ENCODE measurements at places on chromosomes 3 and 15.
A peak's percentile ranks its signal among the peaks of the same experiment; 100 is the strongest.

DNA sequence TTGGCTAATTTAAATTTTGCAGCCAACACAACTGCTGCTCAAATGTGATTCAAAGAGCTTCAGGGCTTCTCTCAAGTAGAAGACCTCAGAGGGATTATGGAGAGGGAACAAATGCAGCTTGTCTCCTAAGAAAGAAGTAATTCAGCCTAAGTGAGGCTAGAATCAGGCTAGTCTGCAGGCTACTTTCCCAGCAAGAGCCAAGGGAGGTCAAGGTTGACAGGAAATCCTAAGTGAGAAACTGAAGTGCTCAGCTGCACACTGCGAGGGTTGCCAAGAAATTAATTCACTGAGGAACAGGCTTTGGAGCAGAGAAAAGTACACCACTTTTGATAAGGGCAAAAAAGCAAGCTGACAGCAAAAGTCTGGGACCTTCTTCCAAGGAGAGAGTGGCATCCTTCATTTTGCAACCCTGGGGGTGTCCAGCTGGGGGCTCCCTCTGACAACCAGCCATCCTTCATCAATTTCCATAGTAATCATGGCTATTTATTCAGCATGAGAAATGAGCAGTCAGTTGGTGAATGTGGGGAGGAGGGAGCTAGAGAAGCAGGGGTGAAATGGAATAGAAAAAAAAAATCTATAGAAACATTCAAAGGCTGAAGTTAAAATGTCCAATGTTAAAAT, 646.4 kb upstream of the ADAMTS9 start:
- no peak overlapping the region for H3K27ac ChIP-seq
- H3K36me3 ChIP-seq = no peaks in the 10 kb centered on the region
- no peaks in the 10 kb centered on the region for H3K4me1 ChIP-seq
- no peak for DNase-seq
- H3K27me3 ChIP-seq = peaks cover 23% of the 10 kb centered on the region

- peaks cover 27% of the 10 kb centered on the region for H3K27me3 ChIP-seq
- no peak overlapping the region for H3K4me3 ChIP-seq
- no peak for DNase-seq
- no peaks in the 10 kb centered on the region for H3K36me3 ChIP-seq
- no peak overlapping the region for H3K27ac ChIP-seq
Observed at GRCh38 chr3:32285891-32286290, 47.4 kb downstream of the CMTM8 start.

DNA sequence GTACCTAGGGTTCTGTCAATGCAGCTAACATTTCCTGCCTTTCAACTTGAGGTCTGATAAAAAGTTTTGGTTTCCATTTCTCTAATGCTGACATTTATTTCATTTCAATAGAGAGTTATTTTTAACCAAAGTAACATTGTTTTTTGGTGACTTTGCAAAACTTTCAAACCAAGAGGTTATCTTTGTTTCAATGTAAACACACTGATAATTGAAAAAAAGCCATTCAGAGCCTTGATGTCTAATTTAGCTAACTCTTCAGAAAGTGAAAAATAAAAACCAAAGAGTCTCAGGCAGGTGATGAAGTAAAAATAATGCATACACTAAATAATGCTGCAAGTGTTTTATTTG, 9.6 kb upstream of the TIPARP start:
- H3K27ac ChIP-seq = no peak overlapping the region
- H3K36me3 ChIP-seq = no peaks in the 10 kb centered on the region
- H3K4me3 ChIP-seq = no peak overlapping the region
- H3K27me3 ChIP-seq = no peaks in the 10 kb centered on the region
- DNase-seq = no peak
- H3K4me1 ChIP-seq = peaks cover 17% of the 10 kb centered on the region

- peaks cover 21% of the 10 kb centered on the region for H3K4me1 ChIP-seq
- H3K4me3 ChIP-seq = no peak overlapping the region
- H3K27ac ChIP-seq = no peak overlapping the region
- no peak for DNase-seq
Observed at GRCh38 chr15:78004222-78004727, 73.2 kb downstream of the TBC1D2B start.

GRCh38 chr15:66646799-66647198, 55.2 kb upstream of the SMAD6 start:
- peak; percentile 44 for DNase-seq
- H3K4me3 ChIP-seq = no peak overlapping the region
- H3K4me1 ChIP-seq = peaks cover 29% of the 10 kb centered on the region
- no peaks in the 10 kb centered on the region for H3K36me3 ChIP-seq

DNA sequence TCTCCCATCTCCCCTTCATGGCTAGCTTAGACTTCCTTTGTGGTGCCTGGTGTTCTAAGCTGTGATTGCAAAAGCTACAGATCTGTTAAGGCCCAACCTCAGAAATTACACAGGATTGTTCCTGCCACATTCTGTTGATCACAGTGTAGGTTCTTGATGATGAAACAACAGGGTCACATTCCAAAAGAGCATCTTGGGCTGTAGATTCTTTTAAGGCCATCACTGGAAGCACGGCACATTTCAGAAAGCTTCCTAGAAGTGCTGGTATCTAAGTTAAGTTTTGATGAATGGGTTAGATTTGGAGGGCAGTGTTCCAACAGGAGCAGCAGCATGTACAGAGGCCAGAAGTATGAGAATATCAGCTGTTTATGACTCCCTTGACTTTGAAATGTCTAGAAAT, 107.5 kb upstream of the SKOR1 start:
- H3K27me3 ChIP-seq = no peaks in the 10 kb centered on the region
- no peaks in the 10 kb centered on the region for H3K36me3 ChIP-seq
- H3K4me3 ChIP-seq = no peak overlapping the region
- H3K27ac ChIP-seq = no peak overlapping the region

DNA sequence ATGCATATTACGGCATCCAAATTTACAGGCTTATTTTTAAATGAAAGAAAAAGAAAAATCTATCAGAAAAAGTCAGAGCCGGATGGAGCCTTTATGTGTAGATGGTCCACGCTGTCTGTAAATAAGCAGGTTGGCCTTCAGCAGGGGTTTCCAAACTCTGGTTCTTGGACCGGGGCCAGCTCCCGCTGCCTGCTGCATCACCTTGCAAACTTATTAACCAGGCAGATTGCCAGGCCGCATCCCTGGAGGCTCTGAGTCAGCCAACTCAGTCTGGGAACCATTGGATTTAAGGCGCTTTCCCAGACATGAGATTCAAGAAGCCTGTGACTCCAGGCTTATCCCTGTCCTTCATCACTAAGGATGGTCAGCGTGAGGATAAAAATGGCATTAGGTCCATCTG, 212.4 kb downstream of the OPA1 start:
- no peaks in the 10 kb centered on the region for H3K4me1 ChIP-seq
- DNase-seq = peak; percentile 62
- H3K4me3 ChIP-seq = no peak overlapping the region
- H3K27ac ChIP-seq = no peak overlapping the region
- H3K27me3 ChIP-seq = peaks cover 51% of the 10 kb centered on the region

DNA sequence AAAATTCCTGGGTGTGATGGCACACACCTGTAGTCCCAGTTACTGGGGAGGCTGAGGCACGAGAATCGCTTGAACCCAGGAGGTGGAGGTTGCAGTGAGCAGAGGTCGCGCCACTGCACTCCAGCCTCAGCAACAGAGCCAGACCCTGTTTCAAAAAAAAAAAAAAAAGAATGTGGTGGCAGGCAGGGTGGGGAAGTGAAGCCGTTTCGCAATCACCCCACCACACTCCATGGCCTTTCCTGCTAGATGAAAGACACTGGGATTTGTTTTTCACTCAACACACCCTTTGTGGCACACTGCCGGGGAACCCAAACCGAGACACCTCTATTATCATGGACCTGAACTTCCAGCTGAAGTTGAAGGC, 172.4 kb upstream of the IQSEC1 start:
- H3K27ac ChIP-seq = no peak overlapping the region
- peaks cover 12% of the 10 kb centered on the region for H3K27me3 ChIP-seq
- DNase-seq = no peak
- H3K36me3 ChIP-seq = no peaks in the 10 kb centered on the region
- no peaks in the 10 kb centered on the region for H3K4me1 ChIP-seq
- H3K4me3 ChIP-seq = no peak overlapping the region

DNA sequence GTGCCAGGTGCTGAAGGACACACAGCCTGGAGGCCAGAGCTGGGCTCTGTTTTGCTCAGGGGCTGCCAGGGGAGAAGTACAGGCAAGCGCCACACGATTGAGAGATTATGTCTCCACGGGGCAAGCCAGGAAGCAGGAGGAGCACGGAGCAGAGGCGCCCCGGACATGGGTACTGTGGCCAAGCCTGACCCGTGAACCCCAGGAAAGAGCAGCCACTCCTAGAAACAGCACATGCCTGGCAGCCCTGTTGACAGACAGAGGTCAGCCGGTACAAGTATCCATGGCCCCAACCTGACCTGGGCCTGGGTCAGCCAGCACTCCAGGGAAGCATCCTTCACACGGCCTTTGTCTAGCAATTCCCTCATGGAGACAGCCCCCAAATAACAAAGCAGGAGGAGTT, 89.4 kb downstream of the ADAMTS17 start:
- no peaks in the 10 kb centered on the region for H3K4me1 ChIP-seq
- H3K36me3 ChIP-seq = no peaks in the 10 kb centered on the region
- H3K4me3 ChIP-seq = no peak overlapping the region
- no peaks in the 10 kb centered on the region for H3K27me3 ChIP-seq

DNA sequence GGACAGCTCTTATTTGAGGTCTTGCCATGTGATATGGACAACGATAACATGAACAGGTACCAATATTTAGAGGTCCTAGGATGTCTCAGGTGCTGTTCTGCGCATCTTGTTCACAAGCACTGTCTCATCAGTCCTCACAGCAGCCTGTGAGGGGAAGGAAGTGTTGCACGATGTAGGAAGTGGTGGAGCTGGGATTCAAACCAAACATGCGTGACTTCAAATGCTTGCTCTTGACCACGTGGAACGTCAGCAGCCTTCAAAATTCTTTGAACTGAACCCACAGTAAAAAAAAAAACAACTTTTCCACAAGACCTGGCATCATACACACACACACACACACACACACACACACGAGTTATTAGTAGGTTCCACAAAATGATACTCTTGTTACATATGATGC, 153.4 kb upstream of the SMAD3 start:
- H3K4me1 ChIP-seq = no peaks in the 10 kb centered on the region
- H3K4me3 ChIP-seq = no peak overlapping the region
- no peak for DNase-seq
- H3K27ac ChIP-seq = no peak overlapping the region
- no peaks in the 10 kb centered on the region for H3K27me3 ChIP-seq
- peaks cover 3% of the 10 kb centered on the region for H3K36me3 ChIP-seq

DNA sequence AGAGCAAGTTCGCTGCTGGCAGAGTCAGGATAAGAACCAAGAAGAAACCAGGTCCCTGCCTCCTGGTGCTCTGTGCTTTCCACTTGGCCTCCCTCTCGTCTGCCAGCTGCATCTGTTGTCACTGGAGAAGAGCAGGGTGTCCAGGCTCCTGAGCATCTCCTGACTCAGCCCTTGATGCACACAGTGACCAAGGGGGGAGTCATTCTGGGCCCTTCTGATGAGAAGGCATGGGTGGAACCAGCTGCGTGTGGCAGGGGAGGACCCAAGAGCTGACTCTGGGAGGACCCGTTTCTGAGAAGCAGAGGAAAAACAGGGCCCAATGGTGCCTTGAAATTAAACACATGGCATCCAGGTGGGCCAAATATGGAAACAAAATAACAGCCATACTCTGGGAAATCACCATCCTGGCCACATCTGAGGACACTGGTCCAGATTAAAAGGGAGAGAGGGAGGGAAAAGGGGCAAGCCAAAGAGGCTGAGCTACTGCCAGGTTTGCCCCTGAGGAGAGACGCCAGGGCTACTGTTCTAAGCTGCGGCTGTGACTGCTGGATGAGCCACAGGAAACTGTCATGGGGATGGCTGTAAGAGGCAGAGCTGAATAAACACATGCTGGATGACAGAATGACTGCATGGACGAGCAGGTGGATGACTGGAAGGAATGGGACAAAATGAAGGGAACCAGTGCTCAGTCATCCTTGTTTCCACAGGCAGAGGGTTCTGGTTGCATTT, 58.1 kb upstream of the CA12 start:
- H3K36me3 ChIP-seq = no peaks in the 10 kb centered on the region
- H3K27ac ChIP-seq = no peak overlapping the region
- H3K4me3 ChIP-seq = no peak overlapping the region

DNA sequence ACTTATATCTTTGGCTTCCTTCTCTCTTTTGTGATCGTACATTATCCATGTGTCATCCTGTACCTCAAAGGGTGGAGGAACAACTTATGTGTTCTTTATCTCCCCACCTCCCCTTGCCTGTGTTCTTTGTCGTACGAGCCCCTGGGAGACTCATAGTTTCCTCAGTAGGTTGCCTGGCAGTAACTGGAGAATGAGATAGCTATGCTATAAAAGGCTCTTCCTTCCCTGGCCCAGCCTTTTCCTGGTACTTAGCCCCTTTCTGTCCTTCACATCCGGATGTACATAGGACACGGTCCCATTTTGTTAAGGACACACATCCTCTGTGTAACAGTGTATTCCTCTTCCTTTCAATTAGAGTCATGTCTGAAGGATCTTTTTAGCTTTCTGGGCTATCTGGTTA, 32.1 kb downstream of the PLCL2 start:
- peaks cover 16% of the 10 kb centered on the region for H3K4me1 ChIP-seq
- no peak overlapping the region for H3K27ac ChIP-seq
- H3K36me3 ChIP-seq = no peaks in the 10 kb centered on the region
- H3K27me3 ChIP-seq = no peaks in the 10 kb centered on the region
- DNase-seq = no peak

GRCh38 chr3:38371541-38372213, 25.1 kb downstream of the XYLB start:
- H3K4me3 ChIP-seq = no peak overlapping the region
- no peaks in the 10 kb centered on the region for H3K36me3 ChIP-seq
- H3K4me1 ChIP-seq = no peaks in the 10 kb centered on the region
- no peak for DNase-seq
- H3K27ac ChIP-seq = no peak overlapping the region

DNA sequence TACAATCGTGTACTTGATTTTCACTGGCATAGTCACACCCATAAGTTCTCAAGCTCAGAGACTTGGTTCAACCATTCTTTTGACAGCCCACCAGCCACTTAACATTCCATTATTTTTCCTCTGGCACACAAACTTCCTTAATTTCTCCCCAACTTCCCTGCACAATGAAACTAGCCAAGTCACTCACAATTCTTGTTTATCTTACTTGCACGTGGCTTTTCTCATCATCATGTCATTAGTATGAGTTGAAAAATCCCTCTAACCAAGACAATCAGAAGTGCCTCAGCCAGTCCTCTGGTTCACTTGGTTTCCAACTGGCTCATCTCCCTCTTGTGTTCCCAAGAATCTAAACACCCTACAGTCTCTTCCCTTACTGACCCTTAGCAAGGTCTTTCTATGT, 110.5 kb upstream of the PTPRG start:
- no peak overlapping the region for H3K27ac ChIP-seq
- no peak overlapping the region for H3K4me3 ChIP-seq
- H3K27me3 ChIP-seq = no peaks in the 10 kb centered on the region

DNA sequence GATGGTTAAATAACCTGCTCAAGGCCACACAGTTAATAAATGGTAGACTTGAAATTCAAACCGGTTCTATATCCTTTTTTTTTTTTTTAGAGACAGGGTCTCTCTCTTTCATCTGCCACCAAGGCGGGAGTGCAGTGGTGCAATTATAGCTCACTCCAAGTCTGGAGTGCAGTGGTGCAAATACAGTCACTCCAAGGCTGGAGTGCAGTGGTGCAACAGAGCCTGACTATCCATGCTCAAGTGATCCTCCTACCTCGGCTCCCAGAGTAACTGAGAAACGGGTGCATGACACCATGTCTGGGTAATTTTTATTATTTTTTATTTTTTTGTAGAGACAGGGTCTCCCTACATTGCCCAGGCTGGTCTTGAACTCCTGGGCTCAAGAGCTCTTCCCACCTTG, 23.4 kb downstream of the DPP8 start:
- H3K4me1 ChIP-seq = no peaks in the 10 kb centered on the region
- no peak overlapping the region for H3K4me3 ChIP-seq
- H3K27ac ChIP-seq = no peak overlapping the region
- peaks cover 37% of the 10 kb centered on the region for H3K36me3 ChIP-seq
- no peaks in the 10 kb centered on the region for H3K27me3 ChIP-seq
